ENCODE measurements at places on chromosomes 12 and 14.

- DNase-seq: no peak
Observed at GRCh38 chr12:19575337-19576243, 136.3 kb downstream of the AEBP2 start.

DNA sequence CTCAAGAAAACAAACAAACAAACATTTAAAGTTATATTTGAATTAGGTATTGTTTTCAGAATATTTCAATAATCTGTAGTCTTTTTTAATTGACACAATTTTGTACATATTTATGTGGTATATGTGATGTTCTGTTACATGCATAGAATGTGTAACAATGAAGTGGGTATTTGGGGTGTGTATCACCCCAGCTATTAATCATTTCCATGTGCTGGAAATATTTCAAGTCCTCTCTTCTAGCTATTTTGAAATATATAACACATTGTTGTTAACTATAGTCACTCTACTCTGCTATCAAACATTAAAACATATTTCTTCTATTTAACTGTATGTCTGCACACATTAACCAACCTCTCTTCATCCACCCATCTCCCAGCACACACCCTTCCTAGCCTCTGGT is 32.0 kb upstream of the SIX1 start:
- DNase-seq: no peak

- peak; percentile 10 for DNase-seq
Observed at GRCh38 chr12:53791735-53792326, 40.1 kb upstream of the CISTR start.

- DNase-seq: no peak
Observed at GRCh38 chr12:71626768-71627167, 36.9 kb downstream of the ZFC3H1 start.

GRCh38 chr12:120498870-120499515 is 3.1 kb downstream of the DYNLL1 start:
- DNase-seq: no peak

GRCh38 chr12:32548691-32549281 is 130.3 kb upstream of the DNM1L start:
- DNase-seq: no peak

GRCh38 chr14:70873627-70874026 is 33.6 kb upstream of the PCNX1 start:
- peak; percentile 40 for DNase-seq

DNA sequence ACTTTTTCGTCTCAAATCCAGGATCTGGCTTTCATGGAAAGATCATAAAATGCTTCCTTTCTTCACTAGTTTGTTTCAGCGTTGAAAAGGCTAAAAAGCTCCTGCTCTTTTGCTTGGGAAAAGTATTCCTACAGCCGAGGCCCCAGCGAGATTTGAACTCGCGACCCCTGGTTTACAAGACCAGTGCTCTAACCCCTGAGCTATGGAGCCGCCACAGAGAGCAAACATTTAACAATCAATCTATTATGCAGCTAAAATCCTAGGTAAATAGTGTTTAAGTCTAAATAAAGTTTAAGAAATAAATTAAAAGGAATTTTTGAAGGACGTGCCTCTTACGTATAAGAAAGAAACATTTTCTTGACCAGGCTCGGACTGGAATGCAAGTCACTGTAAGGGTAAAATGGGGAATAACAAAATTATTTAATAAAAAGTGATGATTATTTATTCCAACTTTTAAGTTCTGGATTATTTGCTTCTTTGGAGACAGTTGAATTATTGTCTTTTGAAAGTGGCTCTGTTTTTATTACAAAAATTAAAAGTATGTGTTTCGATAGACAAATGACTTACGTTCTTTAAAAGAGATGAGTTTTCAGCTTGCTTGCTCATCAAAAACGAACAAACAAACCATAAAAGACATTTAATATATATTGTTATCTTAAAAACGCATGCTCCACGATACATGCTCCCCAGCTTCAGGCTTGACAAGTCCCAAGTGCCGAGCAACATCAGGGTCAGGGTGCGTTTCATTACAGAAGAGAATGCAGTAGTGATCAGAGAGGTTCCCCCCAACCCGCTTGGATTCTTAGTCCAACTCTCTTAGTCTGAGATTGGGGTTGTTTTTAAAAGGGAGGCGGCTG is 10.2 kb downstream of the OR6S1 start:
- peak; percentile 81 for DNase-seq
